H1 (cell line): ENCODE measurements at places on chromosomes 11 and 22. TPM values are rescaled to one million over a fixed set of nuclear protein-coding genes. Genes with fewer than 3 reads are reported as not detected.

FBLN1 gene
- 159 and 233 TPM in 2 replicates for polyA plus RNA-seq

TSG101 gene
- 138 and 151 TPM in 2 replicates for polyA plus RNA-seq

KIF18A gene
- polyA plus RNA-seq: 2.2 and 4.0 TPM in 2 replicates

GDPD4 gene
- polyA plus RNA-seq: not detected in 2 replicates
